ENCODE measurements at places on chromosomes 4 and X.
A peak's percentile ranks its signal among the peaks of the same experiment; 100 is the strongest.

- DNase-seq = peak; percentile 13
Measured at GRCh38 chr4:177293208-177294033, 16.3 kb upstream of the NEIL3 start.

GRCh38 chrX:103781706-103782105, 5.1 kb downstream of the PLP1 start:
- no peak for DNase-seq

- no peak for DNase-seq
Measured at GRCh38 chr4:10606483-10607155, 77.9 kb downstream of the CLNK start.

DNA sequence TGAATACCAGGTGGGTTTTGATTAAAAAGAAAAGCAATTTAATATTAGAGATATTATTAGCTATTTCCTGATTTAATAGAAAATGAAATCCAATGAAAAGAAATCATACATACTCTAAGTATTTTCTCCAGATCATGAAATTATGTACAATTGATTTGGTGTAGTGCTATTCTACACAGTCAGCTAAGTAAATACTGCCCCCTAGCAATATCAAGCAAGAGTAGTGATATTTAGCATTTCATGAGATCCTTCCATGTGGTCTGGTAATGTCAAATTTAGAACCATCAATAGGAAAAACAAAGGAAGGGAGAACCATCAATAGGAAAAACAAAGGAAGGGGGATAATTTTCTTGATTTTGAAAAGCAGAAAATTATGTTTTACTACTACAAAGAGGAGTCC, 114.6 kb downstream of the TBCK start:
- peak; percentile 3 for DNase-seq

- no peak for DNase-seq
Measured at GRCh38 chr4:159222043-159222552, 119.2 kb downstream of the RAPGEF2 start.

- DNase-seq = no peak
Measured at GRCh38 chr4:2836391-2836859, 7.2 kb upstream of the ADD1 start.

DNA sequence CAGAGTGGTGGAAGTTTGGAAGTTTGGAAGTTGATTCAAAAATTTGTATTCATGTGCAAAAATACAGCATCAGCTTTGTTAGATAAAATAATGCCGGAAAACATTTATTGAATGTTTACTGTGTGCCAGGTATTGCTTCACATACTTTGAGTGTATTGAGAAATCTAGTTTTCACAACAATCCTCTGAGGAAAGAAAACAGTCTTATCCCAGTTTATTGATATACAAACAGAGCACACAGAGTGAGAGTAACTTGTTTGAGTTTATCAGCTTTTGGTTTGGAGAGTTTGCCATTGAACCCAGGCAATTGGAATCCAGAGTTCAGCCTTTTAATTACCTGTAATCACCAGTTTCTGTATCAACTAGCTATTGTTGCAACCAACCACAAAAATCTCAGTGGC, 127.2 kb upstream of the RPS6KA3 start:
- DNase-seq = peak; percentile 36

- DNase-seq = no peak
Measured at GRCh38 chrX:69501429-69501828, 2.7 kb upstream of the NALF2 start.

DNA sequence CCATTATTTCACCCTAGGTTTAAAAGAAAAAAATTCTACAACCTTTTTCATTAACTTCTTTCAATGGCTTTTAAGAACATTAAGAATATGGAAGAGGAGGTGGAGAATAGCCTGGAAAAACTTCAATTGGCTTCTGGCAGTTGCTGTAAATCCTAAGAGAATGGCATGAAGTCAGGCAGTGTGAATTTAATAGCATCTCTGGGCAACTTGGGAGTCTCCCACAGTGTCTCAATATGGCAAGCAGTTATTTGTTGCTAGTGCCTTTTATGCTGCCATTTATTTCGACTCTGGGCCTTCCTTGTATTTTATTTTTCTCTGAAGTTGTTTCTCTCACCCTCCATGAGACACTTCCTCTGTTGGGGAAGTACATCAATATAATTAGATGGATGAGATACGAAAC, 322.1 kb downstream of the CBLL2 start:
- no peak for DNase-seq

DNA sequence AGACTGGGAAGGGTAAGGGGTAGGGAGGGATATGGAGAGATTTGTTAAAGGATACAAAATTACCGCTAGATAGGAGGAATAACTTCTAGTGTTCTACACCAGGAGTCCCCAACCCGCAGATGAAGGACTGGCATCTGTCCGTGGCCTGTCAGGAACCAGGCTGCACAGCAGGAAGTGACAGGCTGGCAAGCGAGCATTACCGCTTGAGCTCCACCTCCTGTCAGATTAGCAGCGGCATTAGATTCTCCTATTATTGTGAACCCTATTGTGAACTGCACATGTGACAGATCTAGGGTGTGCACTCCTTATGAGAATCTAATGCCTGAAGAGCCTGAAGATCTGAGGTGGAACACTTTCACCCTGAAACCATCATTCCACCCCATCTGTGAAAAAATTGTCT, 27.9 kb upstream of the BBS7 start:
- no peak for DNase-seq

DNA sequence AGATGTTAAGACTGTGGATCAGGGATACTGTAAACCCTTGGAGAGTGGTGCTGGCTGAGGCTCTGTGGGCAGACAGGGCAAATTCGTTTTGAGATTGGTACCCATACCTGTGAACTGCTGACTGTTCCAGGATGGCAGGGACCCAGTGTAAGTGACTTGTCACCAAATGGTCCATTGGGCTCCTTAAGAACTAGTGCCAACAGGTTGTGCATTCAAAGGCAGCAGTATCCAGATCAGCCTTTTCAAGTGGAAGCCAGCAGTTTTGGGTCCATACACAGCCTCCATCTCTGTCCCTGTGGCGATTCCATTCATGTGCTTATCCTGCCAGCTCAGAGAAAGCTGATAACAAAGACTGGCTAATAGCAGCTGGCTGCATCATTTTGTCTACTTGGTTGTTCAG, 84.0 kb upstream of the SCOC start:
- no peak for DNase-seq

DNA sequence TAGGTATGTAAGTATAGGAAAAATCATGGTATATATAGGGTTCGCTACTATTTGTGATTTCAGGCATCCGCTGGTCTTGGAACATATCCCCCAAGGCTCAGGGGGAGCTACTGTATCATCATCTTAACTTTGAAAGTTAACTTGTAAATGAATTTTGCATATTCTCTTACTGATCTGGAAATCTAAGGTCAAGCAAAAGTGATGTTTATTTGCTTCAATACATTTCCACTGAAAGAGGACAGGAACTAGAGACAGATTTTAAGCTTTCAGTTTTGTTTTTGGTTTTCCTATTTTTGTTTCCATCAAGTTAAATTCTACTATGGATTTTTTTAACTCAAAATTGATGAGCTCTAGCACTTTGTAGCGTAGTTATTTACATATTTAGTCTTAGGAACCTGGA, 56.2 kb downstream of the NAF1 start:
- DNase-seq = no peak

DNA sequence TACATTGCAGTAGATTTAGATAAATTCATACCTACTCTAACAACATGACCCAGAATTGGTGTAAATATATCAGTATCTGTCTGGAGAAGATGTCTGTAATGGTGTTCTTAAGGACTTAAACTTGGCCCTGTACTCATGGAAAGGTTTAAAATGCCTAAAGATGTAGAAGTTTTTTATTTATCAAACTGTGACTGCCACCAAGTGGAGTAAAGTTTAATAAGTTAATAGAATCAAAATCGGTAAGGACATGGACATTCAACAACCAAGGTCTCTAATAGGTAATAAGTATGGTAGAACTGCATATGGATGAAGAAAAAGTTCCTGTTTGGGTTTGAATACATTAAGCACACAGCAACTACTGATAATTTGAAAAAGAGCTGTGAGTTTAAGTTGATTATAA, 474.0 kb upstream of the NDST3 start:
- DNase-seq = no peak

GRCh38 chrX:40468033-40468846, 112.5 kb upstream of the ATP6AP2 start:
- DNase-seq = peak; percentile 3

GRCh38 chrX:31170792-31171191, 99.0 kb upstream of the FTHL17 start:
- DNase-seq = no peak

GRCh38 chr4:138140879-138141278, 101.3 kb downstream of the SLC7A11 start:
- DNase-seq = no peak

DNA sequence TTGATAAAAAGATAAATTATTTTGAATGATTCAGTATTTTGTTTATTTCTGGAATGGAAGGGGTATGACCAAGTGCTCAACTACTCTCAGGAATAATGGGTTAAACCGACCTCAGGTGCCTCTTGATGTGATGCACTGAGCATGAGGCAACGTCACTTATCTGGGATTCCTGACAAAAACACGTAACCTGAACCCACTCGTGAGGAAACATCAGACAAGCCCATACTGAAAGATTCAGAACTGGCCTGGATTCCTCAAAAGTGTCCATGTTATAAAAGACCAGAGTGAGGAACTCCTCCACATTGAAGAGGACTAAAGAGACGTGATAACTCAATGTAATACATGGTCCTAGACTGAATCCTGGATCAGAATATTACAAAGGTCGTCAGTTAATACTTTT, 144.0 kb downstream of the FNIP2 start:
- DNase-seq = peak; percentile 70

- DNase-seq = no peak
Measured at GRCh38 chrX:37776987-37777325, 2.9 kb upstream of the CYBB start.

DNA sequence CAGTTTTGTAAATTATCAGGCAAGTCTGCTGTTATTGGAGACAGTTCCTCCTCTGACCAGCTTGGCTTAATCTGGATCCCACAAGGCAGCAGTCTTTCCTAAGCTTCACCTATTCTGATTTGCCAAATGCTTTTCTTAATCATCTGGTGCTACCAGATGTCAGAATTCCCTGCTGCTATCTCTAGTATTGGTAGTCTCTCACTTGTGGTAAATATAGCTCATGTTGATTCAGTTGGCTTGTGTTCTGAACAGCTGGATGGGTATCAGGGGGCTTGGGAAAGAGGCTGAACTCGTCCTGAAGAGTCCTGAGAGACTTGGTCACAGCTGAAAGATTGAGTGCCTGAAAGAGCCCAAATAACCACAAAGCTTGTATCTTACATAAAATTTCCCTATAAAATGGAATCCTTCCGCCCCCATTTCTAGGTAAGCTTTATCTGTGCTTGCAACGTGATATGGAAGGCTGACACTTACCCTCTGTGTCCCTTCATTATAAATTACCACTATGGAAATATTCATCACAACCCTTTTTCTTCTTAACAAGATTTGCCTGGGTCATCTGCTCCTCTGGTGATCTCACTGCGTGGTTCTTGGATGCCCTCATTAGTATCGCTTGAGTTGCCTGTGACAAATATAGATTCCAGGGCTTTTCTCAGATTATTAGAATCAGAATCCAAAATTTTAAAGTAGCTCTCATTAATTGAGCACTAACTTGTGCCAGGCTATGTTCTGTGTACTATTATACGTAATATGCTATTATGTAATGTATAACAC, 104.1 kb upstream of the GPRIN3 start:
- no peak for DNase-seq

DNA sequence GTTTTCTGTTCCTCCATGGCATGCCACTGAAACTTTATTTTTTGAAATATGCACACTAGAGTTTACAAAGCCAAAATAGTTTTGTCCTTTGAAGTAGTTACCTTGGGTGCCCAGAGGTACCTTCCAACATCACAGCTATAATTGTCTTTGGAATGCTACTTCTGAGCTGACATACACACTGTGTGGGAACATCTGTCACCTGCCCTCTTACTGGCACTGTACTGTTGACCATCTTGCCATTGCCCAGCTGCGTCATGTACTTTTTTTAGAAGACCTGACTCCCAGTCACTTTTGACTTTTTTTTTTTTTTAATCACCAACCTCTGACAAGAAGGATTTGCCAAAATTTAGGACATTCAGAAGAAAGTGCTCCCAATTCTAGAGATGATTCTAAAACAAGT, 200.5 kb upstream of the CXorf66 start:
- DNase-seq = no peak

DNA sequence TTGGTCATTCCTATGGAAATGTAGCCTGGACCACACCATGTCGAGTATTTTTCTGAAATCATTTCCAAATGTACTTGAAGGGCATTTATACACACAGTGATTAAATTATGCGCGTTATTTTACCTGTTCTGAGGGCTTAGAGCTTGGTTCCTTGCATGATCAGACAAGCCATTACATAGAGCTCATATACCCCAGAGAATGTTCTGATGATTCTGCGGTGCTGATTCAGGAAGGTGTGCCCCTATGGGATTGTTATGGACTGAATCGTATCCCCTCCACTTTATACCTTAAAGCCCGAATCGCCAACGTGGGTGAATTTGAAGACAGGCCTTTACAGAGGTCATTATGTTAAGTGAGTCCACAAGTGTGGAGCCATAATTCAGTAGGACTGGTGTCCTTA, 848.9 kb downstream of the TRIML1 start:
- no peak for DNase-seq

DNA sequence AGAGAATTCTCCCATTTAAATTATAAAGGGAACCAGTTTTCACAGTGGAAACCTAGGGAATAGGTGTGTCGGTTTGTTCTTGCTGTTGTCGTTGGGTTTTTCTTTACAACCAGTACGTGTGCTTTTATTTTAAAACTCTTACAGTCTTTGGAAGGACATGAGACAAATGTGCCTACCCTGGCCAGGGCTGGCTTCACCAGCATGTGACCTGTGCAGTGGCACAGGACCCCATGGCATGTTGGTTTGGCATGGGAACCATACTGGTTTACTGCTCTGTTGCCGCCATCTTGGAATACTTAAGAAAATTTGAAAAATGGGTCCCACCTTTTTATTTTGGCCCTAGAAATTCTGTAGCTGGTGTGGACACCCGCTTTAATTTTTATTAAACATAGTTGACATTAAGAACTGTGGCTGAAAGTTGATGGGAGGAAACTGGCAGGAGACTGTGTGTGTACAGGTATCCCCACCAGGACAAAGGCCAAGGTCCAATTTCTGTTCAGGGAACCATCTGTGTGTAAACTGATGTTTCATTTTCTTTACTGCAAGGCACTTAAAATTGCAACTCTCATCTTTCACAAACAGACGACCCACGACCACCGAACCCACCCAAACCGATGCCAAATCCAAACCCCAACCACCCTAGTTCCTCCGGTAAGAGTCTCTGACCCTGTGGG, 28.8 kb downstream of the CD99 start:
- no peak for DNase-seq

- no peak for DNase-seq
Measured at GRCh38 chrX:115251458-115252233, 17.8 kb upstream of the LRCH2 start.

GRCh38 chrX:123906557-123907316, 46.9 kb downstream of the XIAP start:
- DNase-seq = no peak

- DNase-seq = peak; percentile 56
Measured at GRCh38 chr4:154399259-154399974, 92.2 kb downstream of the DCHS2 start.

- no peak for DNase-seq
Measured at GRCh38 chr4:17616283-17616682, 1.8 kb downstream of the MED28 start.

- no peak for DNase-seq
Measured at GRCh38 chr4:121582296-121582695, 114.5 kb downstream of the ANXA5 start.
